ENCODE measurements at places on chromosomes 6 and 20.

DNA sequence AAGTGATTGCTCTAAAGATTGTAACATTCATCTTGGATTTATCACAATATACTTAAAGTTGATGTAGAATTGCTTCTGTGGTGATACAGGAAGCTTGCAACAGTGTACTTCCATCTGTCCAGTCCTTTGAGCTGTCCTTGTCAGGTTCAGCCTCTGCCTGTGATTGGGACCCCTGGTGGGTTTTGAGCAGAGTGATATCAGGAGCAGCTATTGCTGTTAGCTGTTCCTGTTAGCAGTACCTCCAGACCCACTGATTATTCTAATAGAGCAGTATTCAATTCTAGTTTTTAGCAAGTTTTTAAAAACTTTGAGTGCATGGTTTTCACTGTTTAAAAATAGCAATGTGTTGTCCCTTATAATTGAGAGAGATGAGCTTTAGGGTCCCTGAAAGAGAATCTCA is 48.8 kb downstream of the TULP4 start:
- no peak for DNase-seq

DNA sequence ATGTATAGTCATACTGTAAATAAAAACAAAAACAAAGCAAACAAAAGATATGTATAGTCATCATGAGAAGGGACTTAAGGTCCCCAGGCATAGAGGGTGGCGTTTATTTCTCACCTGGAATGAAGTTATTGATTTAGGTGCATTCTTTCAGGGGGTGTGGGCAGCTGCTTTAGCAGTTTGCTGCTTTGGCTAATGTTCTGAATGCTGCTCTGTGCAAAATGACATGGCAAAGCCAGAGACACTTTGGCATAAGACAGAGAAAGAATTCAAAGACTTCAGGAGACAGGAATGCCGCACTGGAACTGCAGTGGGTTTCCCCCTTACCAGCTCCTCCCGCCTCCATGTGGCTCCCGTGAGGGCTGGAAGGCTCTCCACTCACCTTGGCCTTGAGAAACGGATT is 36.4 kb upstream of the NELFCD start:
- DNase-seq = no peak

GRCh38 chr6:11404838-11405237 is 132.7 kb upstream of the TMEM170B start:
- DNase-seq = no peak

GRCh38 chr6:24517659-24518543 is 23.1 kb downstream of the ALDH5A1 start:
- no peak for DNase-seq

DNA sequence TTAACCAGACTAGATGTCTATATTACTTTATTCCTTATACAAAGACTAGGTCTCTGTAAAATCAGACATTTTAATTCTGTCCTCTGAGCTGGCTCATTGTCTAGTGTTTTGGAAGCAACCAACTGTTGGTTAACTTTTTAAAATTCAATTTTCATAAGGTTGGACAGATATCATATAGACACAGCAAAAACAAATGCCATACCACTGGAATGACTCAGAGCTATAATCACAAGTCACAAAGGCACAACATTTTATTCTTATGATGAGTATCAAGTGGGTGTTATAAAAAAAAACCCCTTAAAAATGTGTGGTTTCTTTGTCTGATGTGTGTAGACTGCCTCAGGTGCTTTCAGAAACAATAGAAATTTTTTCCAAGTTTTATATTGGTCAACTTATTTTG is 296.2 kb upstream of the MARCKS start:
- no peak for DNase-seq

Measured in nephron progenitor cell (in vitro differentiated cells).